T-cell (primary cell): ENCODE measurements at places on chromosomes 3 and 15. TPM values are rescaled to one million over a fixed set of nuclear protein-coding genes. Genes with fewer than 3 reads are reported as not detected.

GRCh38 chr3:38758557-38758956 lies 57.5 kb downstream of the SCN10A start:
- H3K27me3 ChIP-seq, result no peaks in the 10 kb centered on the region
- no peaks in the 10 kb centered on the region for H3K36me3 ChIP-seq
- H3K4me3 ChIP-seq, result no peak overlapping the region
- H3K4me1 ChIP-seq, result no peaks in the 10 kb centered on the region

DNA sequence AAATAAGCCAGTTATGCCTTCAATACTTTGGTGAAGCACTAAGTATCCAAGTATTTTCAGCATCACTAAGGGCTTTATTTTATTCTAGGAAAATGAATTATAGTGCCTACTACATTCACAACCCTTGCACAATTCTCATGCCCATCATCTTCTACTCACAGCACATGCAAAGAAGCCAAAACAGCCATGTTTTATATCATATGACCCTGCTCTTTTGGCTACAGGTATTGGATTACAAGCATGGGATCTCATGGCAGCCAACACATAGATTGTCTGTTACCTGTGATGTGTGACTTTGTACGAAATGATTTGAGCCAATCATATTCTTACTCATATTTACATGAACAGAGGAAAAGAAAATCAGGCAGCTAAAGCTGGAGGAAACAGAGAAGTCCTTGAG lies 38.6 kb downstream of the STT3B start:
- H3K27me3 ChIP-seq, result no peaks in the 10 kb centered on the region
- DNase-seq, result no peak
- H3K4me1 ChIP-seq, result peaks cover 5% of the 10 kb centered on the region
- no peaks in the 10 kb centered on the region for H3K36me3 ChIP-seq
- H3K4me3 ChIP-seq, result no peak overlapping the region

DNA sequence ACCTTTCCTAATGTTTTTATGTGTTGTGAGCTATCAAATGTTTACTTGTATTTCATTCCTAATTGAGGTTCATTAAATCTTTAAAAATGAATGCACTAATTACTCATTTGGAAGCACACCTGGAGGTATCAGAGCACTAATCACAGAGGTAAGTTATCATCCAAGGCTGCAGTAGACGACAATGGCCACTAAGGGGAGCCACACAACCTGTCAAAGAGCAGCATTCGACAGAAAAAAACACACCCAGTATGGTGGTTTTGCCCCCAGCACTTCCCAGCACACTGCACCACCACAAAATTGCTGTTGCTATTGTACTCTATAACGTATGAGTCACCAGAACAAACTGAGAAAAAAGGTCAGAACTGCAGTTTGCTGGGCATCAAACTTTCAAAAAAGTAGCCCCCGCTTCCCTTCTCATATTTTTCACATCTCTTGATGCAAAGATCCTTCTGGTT lies 205.9 kb upstream of the IGF1R start:
- no peak for DNase-seq
- no peaks in the 10 kb centered on the region for H3K4me1 ChIP-seq
- H3K27me3 ChIP-seq, result peaks cover 18% of the 10 kb centered on the region
- no peak overlapping the region for H3K27ac ChIP-seq
- no peak overlapping the region for H3K4me3 ChIP-seq

DNA sequence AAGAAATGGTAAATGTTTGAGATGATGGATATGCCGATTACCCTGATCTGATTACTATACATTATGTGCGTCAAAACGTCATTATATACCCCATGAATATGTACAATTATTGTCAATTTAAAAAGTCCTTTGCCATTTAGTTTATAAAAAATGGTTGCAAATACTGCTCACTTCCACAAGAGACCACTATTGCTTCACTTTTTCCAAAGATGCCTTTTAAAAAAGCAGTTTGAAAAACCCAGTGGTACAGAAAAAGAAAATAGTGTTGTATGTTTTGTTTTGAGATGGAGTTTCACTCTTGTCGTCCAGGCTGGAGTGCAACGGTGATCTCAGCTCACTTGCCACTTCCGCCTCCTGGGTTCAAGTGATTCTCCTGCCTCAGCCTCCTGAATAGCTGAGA lies 39.3 kb downstream of the EDEM1 start:
- no peak overlapping the region for H3K4me3 ChIP-seq
- no peaks in the 10 kb centered on the region for H3K4me1 ChIP-seq
- no peaks in the 10 kb centered on the region for H3K36me3 ChIP-seq

DNA sequence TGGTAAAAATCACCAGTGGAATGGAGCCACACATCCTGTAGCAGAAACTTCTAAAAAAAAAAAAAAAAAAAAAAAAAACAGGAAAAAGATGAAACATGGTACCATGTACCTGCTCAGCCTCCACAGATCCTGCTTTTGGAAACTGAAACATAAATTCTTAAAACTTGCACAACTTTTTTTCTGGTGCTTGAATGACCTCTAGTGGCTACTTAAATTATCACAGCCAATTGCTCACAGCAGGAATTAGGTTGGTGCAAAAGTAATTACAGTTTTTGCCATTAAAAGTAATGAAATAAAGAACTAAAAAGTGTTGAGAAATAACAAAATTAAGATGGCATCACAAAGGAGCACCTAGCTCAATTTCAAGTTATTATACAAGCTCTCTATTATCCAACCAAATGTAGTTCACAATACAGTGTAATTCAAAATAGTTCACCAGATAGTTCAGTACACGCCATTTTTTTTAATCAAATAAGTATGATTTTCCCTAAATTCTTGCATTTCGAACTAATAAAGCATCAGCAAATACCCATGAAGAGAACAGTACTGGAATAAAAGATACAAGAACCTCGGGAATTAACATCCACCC lies 80.6 kb downstream of the ULK4 start:
- H3K27ac ChIP-seq, result no peak overlapping the region
- peaks cover 2% of the 10 kb centered on the region for H3K36me3 ChIP-seq
- no peak overlapping the region for H3K4me3 ChIP-seq

- no peaks in the 10 kb centered on the region for H3K36me3 ChIP-seq
- peaks cover 14% of the 10 kb centered on the region for H3K27me3 ChIP-seq
- no peak for DNase-seq
- no peaks in the 10 kb centered on the region for H3K4me1 ChIP-seq
Measured at GRCh38 chr3:193991666-193992424, 144.1 kb upstream of the HES1 start.

GRCh38 chr3:156812521-156813335 lies 13.4 kb upstream of the LEKR1 start:
- H3K4me3 ChIP-seq, result no peak overlapping the region
- no peak overlapping the region for H3K27ac ChIP-seq
- H3K4me1 ChIP-seq, result peaks cover 20% of the 10 kb centered on the region
- no peaks in the 10 kb centered on the region for H3K27me3 ChIP-seq

DNA sequence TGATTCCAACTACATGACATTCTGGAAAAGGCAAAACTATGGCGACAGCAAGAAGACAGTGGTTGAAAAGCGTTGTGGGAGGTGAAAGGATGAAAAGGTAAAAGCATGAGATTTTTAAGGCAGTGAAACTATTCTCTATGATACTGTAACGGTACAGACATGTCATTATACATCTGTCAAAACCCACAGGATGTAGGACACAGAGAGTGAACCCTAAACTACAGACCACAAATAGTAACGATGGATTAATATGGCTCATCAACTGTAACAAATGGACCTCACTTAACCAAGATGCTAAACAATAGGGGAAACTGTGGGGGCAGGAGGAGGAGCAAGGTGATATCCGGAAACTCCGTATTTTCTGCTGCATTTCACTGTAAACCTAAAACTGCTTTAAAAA lies 39.1 kb downstream of the MYO9A start:
- no peak for DNase-seq
- H3K27me3 ChIP-seq, result no peaks in the 10 kb centered on the region
- no peak overlapping the region for H3K4me3 ChIP-seq
- no peaks in the 10 kb centered on the region for H3K4me1 ChIP-seq

DNA sequence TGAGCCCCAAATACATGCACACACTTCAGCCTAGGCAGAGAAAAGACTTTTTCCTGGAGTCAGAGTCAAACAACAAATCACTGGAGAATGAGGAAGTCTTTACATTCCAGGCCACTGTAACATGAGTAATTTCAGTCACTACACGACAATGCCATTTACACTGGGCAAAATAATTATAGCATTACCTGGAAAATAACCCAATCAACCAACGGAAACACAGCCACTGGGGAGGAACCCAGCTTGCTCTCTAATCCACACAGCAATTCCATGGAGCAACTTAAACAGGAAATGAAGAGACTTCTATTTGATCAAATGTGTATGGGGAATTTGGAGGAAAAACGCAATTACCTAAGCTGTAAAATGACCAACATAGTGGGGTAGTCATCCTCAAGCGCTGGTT lies 15.2 kb downstream of the FSTL1 start:
- H3K36me3 ChIP-seq, result no peaks in the 10 kb centered on the region
- no peaks in the 10 kb centered on the region for H3K4me1 ChIP-seq
- no peak overlapping the region for H3K4me3 ChIP-seq
- H3K27ac ChIP-seq, result no peak overlapping the region
- no peaks in the 10 kb centered on the region for H3K27me3 ChIP-seq

DNA sequence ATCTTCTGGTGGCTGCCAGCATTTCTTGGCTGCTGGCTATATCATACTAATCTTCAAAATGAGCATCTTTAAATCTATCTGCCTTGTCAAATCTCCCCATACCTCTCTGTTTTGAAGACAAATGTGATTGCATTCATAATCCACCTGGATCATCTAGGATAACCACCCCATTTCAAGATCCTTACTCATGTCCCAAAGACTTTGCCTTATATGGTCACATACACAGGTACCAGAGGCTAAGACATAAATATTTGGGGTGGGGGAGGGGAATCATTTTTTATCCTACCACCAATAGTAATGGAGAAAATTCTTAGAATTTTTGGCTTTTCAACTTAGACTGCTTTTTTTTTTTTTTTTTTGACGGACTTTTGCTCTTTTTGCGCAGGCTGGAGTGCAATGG lies 970.8 kb downstream of the PLOD2 start:
- H3K27me3 ChIP-seq, result no peaks in the 10 kb centered on the region
- H3K36me3 ChIP-seq, result no peaks in the 10 kb centered on the region
- no peak overlapping the region for H3K27ac ChIP-seq
- H3K4me1 ChIP-seq, result no peaks in the 10 kb centered on the region

DNA sequence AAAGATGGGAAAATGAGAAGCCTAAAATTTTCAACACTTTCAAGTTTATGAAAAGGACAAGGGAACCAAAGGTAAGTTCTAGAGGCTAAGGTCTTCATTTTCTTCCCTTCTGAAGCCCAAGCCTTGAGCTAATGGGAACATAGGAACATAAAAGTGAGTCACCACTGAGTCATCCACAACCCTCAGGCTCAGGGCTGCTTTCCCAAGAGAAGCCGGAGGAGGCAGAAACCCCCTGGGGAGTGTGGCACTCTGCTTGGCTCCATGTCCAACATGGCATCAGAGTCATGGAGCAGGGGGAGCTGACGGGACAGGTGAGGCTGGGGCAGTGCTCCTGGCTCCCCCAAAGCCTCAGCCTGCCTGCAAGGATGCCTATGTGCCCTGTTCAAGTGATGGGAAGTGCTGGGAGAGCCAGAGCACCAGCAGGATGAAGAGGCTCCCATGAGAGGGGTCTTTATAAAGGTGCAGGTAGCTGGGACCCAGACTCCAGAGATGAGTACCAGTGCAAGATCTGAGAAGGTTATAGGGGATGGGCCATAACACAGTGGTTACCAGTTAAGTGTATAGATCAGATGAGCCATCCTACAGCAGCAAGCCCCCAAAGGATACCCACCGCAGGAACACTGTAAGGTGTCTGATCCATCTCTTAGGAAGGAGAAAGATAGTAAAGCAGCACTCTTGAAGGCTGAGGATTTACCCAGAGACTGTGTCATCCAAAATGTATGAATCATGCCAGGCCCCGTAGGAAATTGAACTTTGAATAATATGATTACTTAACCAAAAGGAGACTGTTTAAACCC lies 31.8 kb upstream of the RYR3 start:
- no peaks in the 10 kb centered on the region for H3K4me1 ChIP-seq
- no peak overlapping the region for H3K4me3 ChIP-seq
- no peak overlapping the region for H3K27ac ChIP-seq
- no peak for DNase-seq
- H3K36me3 ChIP-seq, result no peaks in the 10 kb centered on the region
- H3K27me3 ChIP-seq, result no peaks in the 10 kb centered on the region

DNA sequence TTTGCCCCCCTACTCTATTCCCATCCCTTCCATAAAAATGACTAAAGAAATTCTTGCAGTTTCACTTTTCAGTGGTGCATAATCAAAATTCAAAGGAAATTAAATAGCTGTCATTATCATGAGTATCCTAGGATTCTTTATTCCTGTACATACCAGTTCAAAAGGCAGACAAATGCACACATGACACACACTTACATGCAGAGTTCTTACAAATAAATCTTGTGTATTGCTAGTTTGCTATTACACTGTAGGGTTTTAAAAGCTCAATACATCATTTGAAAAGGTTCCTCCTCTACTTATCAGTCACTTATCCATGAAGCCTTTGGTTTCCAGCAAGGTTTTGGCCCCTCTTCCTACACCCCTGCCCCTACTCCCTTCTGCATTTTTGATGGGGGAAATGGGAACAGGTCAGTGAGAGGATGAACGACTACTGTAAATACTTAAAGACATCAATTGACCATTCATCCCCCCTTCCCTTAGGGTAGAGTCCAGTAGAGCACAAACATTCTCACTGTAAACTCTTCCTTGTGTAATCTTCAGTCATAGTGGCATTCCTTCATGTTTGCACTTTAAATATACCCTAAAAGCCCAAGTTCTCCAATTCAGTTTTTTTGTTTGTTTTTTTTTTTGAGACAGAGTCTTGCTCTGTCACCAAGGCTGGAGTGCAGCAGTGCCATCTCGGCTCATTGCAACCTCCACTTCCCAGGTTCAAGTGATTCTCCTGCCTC lies 92.6 kb downstream of the SUCLG2 start:
- no peaks in the 10 kb centered on the region for H3K4me1 ChIP-seq
- H3K27me3 ChIP-seq, result no peaks in the 10 kb centered on the region
- no peak overlapping the region for H3K27ac ChIP-seq
- no peak for DNase-seq

- DNase-seq, result no peak
- H3K4me1 ChIP-seq, result no peaks in the 10 kb centered on the region
- no peak overlapping the region for H3K27ac ChIP-seq
- no peaks in the 10 kb centered on the region for H3K36me3 ChIP-seq
- no peaks in the 10 kb centered on the region for H3K27me3 ChIP-seq
- H3K4me3 ChIP-seq, result no peak overlapping the region
Measured at GRCh38 chr3:6260551-6261191, 600.2 kb upstream of the GRM7 start.

- H3K36me3 ChIP-seq, result no peaks in the 10 kb centered on the region
- H3K4me1 ChIP-seq, result no peaks in the 10 kb centered on the region
- no peaks in the 10 kb centered on the region for H3K27me3 ChIP-seq
- no peak overlapping the region for H3K4me3 ChIP-seq
- no peak overlapping the region for H3K27ac ChIP-seq
Measured at GRCh38 chr3:170709046-170709445, 123.2 kb upstream of the SLC7A14 start.

GRCh38 chr3:122621112-122621511 lies 43.7 kb downstream of the PARP15 start:
- H3K4me3 ChIP-seq, result no peak overlapping the region
- no peaks in the 10 kb centered on the region for H3K27me3 ChIP-seq
- no peak for DNase-seq
- H3K27ac ChIP-seq, result no peak overlapping the region
- H3K4me1 ChIP-seq, result no peaks in the 10 kb centered on the region
- H3K36me3 ChIP-seq, result peaks cover 61% of the 10 kb centered on the region

GRCh38 chr3:154614601-154615000 lies 184.6 kb upstream of the GPR149 start:
- no peak for DNase-seq
- H3K27ac ChIP-seq, result no peak overlapping the region
- H3K4me1 ChIP-seq, result no peaks in the 10 kb centered on the region
- H3K36me3 ChIP-seq, result no peaks in the 10 kb centered on the region

MCTP2 gene
- 31.3 TPM for total RNA-seq

CSPG5 gene
- total RNA-seq, result 0.12 TPM

CDC25A gene
- total RNA-seq, result 0.38 TPM

FYCO1 gene
- total RNA-seq, result 24.6 TPM

TM4SF1 gene
- total RNA-seq, result not detected

SPATA12 gene
- not detected for total RNA-seq

RYR3 gene
- total RNA-seq, result 0.03 TPM

SLC22A13 gene
- total RNA-seq, result 0.66 TPM
